Fibroblast of skin of left quadriceps (primary cell): ENCODE measurements at places on chromosomes 5 and 9.

DNA sequence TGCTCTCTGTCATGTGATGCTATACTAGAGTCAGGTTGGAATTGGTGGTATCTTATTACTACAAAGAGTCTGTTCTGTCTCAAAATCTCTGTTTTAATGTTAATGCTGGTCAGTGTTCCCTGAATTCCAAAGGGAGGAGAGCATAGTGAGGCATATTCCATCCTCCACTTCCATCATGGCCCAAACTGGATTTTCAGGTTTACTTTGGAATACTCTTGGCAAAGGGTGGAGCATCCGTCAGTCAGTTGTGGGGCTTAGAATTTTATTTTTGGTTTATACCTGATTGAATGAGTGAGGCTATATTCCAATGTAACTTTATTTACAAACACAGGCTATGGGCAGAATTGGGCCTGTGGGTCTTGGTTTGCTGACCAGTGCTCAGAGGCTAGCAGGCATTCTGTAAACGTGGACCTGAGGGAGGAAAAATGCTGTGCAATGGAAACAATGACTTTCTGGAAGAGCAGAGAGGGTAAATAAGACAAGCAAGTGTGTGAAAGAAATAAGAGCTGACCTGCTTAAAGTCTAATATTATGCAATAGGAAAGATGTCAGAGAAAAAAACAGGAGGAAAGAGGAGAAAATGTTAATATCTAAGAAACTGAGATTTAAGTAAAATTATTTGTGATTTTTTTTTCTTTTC, 106.2 kb upstream of the CLINT1 start:
- no peak for DNase-seq

GRCh38 chr5:110823571-110823970, 84.8 kb downstream of the SLC25A46 start:
- DNase-seq: no peak

DNA sequence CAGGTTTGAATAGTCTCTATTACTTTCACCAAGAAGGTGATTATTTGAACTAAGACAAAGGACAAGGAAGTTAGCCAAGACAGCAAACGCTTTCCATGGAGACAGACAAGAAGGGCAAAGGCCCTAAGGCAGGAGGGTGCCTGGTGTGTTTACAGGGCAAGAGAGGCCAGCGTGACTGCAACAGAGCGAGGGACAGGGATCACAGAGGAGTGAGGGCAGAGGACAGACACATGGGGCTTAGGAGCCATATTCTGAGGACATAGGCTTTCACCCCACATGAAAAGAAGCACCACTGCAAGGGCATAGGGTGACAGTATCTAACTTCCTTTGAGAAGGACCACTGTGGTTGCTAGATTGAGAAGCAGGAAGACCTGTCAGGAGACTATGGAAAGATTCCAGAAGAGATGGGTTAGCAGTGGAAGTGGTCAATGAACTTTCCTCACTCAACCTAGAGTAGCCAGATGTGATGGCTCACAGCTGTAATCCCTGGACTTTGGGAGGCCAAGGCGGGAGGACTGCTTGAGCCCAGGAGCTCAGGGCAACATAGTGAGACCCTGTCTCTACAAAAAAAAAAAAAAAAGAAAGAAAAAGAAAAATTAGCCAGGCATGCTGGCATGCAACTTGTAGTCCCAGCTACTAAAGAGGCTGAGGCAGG, 5.0 kb upstream of the HAVCR1 start:
- DNase-seq: no peak

DNA sequence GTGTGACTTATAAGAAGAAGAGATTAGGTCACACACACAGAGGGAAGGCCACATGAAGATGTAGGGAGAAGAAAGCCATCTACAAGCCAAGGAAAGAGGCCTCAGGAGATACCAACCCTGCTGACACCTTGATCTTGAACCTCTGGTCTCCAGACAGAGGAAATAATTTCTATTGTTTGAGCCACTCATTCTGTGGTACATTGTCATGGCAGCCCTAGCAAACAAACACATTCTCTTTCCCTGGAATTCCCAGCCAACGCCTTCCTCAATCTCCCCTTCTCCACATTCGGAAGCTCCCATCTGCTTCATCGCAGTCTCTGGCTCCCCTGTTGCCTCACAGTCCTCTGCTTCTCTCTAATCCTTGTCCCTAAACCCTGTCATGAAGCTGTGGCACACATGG, 16.7 kb downstream of the PTGS1 start:
- DNase-seq: no peak

- DNase-seq: peak; percentile 49
Observed at GRCh38 chr5:75551471-75551870, 39.8 kb downstream of the POLK start.

GRCh38 chr5:40681363-40682153, 1.8 kb downstream of the PTGER4 start:
- no peak for DNase-seq

- DNase-seq: no peak
Observed at GRCh38 chr9:17905366-17905765, 326.5 kb downstream of the SH3GL2 start.

DNA sequence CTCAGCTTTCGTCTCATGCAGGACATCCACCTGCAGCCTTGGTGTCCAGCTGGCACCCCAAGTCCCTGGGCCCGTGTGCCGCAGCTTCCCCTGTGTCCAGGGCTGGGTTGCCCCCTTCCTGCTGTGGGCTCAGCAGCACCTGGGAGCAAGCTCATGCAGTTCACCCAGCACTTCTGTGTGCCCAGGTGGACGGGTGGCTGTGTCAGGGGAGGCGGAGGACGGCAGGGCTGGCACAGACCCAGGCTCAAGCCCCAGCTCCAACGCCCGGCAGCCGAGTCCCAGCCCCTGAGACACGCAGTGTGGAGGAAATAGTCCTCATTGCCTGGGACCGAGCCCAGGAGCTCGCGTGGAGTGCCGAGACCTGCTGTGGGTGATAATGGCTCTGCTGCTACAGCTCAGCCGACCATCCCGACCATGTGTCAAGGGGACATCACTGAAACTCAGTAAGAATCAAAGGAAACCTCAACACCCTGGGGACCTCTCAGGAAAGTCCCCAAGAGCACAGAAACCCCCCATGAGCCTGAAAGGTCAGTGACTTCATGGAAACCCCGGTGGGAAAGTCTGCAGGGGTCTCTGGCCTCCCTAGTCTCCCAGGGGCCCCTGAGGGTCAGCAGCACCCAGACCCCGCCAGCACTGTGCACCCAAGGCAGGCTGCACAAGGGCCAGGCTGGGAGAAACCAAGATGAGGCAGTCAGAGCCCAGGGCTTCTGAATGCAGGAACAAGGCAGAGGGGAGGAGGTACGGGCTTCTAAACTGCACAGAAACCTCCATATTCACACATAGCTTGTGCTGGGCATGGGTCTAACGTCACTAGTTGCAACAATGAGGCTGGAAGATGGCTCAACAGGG, 38.8 kb downstream of the LPCAT1 start:
- DNase-seq: no peak

GRCh38 chr9:38432922-38433510, 8.8 kb upstream of the IGFBPL1 start:
- peak; percentile 11 for DNase-seq

DNA sequence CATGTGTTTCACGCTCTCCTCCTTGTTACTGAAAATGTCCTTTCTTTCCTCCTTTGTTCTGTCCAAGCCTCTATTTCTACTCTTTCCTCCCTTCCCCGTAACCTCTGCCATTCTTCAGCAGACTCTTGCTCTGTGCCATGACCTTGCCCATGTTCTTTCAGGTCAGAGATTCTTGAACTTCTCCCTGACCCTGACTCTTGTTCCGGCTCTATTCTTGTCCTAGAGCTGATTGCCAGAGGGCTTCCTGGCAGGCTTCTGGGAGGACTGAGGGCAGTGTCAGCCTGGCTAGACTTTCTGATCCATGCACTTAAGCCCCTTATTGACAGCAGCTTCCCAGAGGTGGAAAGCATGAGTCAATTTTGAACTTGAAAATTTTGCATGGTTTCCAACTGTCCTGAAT, 174.2 kb downstream of the TMEM161B start:
- no peak for DNase-seq

DNA sequence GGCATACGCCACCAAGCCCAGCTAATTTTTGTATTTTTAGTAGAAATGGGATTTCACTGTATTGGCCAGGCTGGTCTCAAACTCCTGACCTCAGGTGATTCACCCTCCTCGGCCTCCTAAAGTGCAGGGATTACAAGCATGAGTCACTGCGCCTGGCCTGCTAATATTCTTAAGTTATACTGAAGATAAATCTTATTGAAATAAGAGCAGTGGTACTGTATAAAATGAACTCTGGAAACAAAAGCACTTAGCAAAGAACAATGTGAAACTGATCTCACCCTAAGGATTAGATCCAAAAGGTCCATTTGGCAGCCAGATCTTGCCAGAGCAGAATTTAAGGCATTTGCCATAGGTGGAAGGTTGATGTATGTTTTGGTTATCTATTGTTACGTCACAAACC, 27.1 kb downstream of the CYSTM1 start:
- DNase-seq: no peak

GRCh38 chr5:104178829-104179456, 616.4 kb upstream of the NUDT12 start:
- no peak for DNase-seq

DNA sequence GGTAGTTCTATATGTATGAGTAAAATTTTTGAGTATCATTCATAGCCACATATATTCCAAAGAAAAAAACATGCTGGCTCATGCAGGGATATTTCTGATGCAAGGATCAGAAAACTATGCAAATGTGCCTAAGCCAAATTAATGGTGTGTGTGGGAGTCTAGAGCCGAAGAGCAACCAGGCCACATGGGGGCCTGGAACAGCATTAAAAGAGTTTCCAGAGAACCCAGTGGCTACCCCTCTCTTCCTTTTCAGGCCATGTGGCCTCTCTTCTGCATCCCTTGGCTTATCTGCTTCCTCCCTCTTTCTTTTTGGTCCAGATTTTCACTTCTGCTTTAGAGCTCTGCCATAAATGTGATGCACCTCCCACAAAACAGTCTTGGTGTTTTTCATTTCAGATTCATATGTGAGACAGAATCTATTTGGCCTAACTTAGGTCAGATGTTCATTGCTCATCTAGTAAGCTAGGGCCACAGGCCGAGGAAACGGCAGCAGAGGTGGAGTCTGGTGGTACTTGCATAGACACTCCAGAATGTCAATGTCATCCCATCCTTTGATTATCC, 300.0 kb downstream of the SH3GL2 start:
- DNase-seq: no peak
